ENCODE measurements at places on chromosomes 3 and 15. TPM values are rescaled to one million over a fixed set of nuclear protein-coding genes. Genes with fewer than 3 reads are reported as not detected.

DNA sequence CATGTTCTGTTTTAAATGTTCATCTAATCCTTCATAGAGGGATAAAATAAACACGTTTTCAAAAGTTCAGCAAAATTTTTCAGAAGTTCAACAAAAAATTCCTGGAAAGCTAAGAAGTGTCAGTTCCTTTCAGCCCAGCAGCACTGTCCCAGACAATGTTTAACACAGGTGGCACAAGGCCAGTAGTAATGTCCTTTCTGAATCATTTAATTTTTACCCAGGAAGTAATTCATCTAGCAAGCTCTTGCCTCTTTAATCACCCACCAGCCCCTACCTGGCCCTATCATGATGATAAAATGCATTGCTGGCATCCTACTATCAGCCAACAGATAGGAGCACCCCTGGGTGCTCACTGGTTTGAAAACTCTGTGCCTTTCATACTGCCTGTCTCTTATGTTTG is 627.1 kb upstream of the ADAMTS9 start:
- DNase-seq: no peak

DNA sequence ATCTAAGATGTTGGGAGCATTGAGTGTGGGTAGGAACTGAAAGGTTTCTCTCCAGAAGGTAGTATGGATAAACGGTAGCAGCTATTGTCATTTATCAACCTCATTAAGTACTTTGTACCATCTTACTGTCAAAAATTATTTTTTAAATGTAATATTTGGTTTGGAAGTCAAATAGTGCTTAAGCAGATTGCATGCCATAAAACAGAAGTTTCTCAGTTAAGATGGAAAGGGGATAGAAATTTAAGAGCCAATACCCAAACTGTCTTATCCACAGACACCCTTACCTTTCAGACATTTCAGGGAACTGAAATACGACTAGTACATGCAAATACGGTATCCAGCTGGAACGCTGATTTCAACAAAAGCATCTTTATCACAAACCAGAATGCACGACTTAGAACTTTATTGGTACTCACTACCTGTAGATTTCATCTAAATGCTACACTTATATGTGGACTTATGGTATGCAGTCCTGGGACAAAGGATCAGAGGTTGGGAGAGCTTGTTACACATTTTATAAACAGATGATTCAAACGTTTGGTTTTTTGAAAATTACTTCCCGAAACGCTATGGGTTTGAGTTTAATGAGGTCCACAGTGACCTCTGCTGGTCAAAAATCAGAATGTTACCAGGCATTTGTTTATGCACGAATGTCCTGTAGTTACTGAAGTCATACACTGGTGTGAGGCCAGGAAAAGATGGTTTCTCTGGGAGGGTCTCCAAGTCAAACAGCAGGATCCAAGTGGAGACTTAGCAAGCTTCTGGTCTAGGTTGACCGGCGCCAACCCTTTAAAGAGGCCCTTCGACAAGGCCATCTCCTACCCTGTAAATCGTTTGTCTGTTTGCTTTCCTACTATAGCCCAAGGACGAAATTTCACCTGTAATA is 45.7 kb upstream of the DUT start:
- peak; percentile 64 for DNase-seq

DNA sequence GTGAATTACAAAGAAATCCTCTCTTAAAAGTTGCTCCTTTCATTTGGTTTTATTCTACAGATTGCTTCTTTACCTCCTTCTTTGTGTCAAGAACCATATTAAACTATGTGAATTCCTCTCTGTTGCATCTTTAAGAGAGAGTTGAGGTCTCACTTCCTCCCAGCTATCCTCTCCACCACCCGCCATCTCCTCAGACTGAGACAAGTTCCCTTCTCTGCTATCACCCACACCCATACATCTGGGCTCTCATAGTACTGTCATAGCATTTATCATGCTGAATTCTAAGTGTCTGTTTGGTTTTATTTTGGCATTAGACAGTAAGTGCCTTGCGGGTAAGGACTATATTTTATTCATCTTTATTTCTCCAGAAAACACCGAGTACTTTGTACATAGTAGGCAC is 54.2 kb downstream of the B3GALNT1 start:
- no peak for DNase-seq

GRCh38 chr15:76070921-76071635 is 11.3 kb downstream of the TMEM266 start:
- no peak for DNase-seq

- peak; percentile 86 for DNase-seq
These were observed 126.7 kb downstream of the MYLK start for GRCh38 chr3:123757281-123757940.

Gene OIP5
- 38.0 TPM for total RNA-seq

Gene NANOGP8
- not detected for total RNA-seq

GRCh38 chr3:173826416-173826815 is 428.9 kb downstream of the NLGN1 start:
- DNase-seq: no peak

GRCh38 chr3:188060840-188061544 is 93.0 kb upstream of the LPP start:
- peak; percentile 80 for DNase-seq

GRCh38 chr3:107227091-107227490 is 150.1 kb upstream of the CCDC54 start:
- DNase-seq: peak; percentile 60

DNA sequence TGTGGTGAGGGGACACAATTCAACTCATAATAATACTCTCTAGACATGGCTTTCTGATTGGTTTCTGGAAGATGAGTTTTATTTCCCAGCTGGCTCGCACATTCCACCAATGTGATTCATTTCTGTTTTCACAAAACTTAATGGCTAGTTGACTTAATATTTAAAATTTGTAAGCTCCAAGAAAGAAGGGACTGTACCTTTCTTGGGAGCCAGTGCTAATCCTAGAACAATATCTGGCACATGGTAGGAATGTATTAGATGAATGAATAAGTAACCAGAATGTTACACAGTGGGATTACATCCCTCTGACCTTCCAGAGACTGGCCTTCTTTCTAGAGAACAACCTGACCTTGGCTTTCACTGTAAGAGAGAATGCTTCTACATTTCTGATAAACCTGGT is 262.8 kb downstream of the RORA start:
- no peak for DNase-seq

- DNase-seq: peak; percentile 35
These were observed 62.0 kb downstream of the ZNF148 start for GRCh38 chr3:125313060-125313635.

DNA sequence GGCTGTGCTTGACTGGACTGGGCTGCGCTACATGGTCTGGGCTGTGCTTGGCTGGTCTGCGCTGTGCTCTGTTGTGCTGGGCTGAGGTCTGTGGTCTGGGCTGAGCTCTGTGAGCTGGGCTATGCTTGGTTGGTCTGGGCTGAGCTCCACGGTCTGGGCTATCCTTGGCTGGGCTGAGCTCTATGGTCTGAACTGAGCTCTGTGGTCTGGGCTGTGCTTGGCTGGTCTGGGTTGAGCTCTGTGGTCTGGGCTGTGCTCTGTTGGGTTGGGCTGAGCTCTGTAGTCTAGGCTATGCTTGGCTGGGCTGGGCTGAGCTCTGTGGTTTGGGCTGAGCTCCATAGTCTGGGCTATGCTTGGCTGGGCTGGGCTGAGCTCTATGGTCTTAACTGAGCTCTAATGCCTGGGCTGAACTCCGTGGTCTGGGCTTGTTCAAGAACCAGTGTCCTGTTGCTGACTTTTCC is 92.0 kb downstream of the PLXNA1 start:
- DNase-seq: peak; percentile 13

DNA sequence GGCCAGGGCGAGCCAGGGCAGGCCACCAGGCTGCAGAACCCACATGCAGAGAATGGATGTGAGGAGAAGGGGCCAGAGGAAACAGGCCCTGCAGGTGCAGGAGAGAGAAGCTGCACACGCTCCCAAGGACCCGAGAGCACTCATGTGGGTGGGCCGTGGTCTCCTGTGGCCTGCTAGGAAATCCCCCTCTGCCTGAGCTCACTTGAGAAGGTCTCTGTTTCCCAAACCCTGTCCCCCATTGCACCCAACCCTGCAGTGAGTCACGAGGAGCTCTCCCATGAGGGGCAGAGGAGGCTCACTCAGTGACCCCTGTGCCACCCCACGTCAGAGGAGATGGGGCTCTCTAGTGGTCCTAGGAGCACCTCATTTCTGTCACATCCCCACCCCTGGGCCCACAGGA is 111.1 kb downstream of the KLF13 start:
- DNase-seq: no peak

GRCh38 chr3:97970956-97971620 is 1.1 kb downstream of the RIOX2 start:
- no peak for DNase-seq

- no peak for DNase-seq
These were observed 44.0 kb upstream of the MUC4 start for GRCh38 chr3:195855471-195856409.

Gene IP6K2
- total RNA-seq: 64.1 TPM

DNA sequence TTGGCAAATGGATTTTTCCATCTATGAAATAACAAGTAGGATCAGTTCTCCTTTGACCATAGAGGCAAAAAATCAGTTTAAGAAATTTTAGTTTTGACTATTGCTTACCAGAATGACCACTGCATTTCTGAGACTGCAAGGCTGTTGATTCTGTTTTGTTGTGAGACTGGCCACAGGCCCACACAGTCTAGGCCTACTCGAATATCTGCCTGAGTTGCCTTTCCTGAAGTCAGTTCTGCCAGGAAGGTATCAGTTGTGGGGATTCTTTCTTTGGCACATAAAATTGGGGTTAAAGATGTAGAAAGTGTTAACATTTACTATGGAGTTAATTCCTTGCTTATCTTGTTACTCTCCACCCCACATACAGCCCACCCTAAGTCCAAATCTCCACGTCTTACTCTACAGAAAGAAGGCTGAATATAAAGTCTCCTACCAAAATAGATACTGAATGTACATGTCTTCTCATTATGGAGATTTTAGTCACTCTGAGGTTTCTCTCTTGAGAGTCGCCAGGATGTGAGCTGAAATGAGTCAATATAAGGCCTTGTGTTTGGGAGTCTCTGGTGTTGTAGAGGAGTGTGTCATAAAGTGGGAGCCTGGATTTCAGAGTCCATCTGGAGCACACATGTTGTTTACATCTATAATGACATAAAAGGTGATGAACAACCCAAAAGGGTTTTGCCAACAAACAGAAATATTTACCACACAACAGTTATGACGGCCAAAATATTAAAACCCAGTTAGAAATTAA is 45.0 kb upstream of the WWTR1 start:
- DNase-seq: peak; percentile 30

DNA sequence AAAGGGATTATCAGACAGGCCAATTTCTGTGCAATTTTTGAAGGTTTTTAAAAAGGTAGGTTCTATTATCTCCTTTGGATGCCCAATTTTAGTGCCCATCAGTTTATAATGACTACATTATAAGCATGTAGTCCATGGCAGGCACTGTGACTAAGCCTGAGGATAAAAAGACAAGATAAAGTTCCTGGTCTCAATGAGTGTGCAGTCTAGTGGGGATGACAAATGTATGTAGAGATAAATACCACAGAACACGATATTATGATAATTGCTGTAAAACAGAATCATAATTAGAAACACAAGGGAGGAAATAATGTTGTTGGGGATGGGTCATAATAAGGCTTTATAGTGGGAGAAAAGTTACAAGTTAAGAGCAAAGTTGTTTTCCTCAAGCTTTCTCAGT is 163.1 kb downstream of the ZNF385D start:
- DNase-seq: no peak

Gene NR1I2
- total RNA-seq: not detected

Gene CCR8
- not detected for total RNA-seq

DNA sequence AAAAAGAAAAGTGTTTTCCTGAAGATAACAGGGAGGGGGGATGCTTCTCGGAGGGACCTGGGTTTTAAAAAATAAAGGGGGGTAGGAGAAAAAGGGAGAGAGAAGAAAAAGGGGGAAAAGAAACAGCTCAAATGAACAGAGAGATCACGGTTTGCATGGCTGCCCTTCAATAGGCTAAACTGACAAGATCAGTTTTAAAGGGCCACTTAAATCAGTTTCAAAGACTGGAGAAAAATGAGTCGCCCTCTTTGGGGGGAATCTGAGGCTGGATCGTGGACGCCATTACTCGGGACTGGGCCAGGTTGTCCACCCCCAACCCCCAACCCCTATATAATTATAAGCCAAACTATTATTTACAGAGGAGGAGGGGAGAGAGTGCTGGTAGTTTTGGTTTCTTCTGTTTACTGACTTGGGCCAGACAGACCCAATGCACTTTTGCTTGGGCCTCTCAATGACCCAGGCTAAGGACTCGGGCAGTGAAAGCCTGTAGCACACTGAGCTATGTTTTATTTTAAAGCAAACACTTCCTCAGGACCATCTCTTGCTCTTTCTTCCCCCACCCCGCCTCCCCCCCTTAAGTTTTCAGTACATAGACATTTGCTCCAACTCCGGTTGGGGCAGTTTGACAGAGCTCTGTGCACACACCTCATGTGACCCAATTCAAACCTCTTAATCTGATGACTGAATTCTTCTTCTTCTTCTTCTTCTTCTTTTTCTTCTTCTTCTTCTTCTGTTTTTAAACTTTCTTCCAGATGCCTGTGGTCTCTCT is 6.3 kb downstream of the NR2F2 start:
- DNase-seq: peak; percentile 34

DNA sequence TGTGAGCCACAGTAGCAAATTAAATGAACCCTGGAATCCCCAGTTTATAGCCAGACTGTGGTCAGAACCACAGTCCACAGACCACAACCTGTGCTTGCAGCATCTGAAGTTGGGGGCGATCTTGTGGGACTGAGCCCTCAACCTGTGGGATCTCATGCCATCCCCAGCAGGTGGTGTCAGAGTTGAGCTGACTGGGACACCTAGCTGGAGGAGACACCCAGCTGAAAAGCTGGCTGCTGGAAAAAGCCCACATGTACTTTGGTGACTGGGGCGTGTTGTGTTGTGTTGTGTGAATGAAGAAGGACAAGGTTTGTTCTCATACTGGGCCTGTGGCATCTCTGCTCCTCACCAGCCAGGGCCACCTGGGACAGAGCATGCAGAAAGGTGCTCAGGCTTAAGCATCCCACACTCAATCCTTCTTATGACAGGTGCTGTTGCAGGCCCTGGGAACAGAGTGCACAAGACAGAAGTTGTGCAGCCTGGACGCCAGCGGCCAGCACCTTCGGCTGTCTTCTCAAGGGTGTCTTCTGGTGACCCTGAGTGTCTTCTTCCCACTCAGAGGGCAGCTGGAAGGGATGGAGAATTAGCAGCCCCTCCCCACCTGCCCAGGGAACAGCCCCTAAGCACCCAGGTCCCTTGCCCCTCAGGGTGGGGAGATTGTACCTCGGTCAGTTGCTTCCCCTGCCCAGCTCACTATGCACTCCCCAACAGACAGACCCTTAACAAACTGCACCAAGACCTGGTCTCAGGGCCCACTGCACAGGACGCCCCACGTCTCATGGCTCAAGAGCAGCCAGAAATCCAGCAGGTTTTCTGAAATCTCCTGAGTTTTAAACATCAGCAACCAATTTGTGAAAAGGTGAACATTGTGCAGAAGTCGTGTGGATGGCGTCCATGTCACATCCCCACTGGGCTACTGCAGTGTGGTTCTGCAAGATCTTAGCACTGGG is 2.2 kb upstream of the UROC1 start:
- DNase-seq: no peak

- no peak for DNase-seq
These were observed 33.7 kb upstream of the MTHFS start for GRCh38 chr15:79930516-79930915.

Gene KY
- not detected for total RNA-seq

Data from A172 (cell line).